ENCODE measurements at places on chromosomes 7 and 10.

DNA sequence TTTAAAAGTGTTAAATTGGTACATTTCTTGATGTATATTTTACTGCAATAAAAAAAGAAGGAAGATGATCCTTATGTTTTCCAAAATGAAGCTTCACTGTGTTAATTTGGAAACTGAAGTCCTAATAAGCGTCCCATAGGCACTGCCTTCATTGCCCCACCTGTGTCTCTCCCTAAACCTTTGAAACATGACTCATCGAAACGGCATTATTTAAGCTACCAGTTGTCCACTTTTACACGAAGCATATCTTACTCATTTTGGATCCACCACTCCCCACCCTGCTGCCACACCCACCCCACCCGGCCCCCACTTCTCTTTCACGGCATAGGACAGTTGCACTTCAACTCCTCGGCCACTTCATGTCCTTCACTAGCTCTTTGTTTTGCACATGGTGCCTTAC lies 85.5 kb downstream of the KIAA1549 start:
- DNase-seq = no peak

DNA sequence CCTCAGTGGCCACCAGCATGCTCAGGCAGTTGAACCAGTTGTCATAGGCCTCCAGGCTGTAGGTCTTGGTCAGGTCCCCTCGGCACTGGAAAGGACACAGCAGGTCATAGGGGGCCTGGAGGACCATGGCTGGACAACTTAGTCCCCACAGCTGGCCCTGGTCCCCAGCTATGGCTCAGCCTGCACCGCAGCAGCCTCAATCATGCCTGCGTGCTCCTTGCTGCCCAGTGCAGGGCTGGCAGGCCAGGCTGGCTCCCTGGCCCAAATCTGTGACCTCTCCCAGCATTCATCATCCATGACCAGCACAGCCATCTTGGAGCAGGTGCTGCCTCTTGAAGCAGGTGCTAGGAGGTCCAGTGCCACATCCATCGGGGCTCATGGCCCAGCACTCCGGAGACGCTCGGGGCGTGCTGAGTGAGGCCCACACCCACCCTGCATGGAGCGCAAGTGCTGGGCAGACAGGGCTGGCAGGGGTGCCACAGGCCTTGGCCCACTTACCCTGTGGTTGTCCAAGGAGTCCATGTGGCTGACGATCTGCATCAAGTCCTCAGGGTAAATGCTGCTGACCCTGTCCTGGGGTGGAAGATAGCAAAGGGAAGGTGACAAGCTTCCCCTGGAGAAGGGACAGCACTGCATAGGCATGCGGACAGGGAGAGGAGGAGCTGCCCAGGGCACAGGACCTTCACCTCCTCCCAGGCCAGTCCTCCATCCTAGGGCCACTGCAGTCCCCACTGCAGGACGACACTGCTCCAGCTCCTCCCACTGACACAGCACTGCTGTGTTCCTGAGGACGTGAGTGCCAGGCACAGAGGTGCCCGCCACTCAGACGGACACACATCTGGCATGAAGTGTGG lies 61.7 kb downstream of the CSGALNACT2 start:
- DNase-seq = peak; percentile 10

DNA sequence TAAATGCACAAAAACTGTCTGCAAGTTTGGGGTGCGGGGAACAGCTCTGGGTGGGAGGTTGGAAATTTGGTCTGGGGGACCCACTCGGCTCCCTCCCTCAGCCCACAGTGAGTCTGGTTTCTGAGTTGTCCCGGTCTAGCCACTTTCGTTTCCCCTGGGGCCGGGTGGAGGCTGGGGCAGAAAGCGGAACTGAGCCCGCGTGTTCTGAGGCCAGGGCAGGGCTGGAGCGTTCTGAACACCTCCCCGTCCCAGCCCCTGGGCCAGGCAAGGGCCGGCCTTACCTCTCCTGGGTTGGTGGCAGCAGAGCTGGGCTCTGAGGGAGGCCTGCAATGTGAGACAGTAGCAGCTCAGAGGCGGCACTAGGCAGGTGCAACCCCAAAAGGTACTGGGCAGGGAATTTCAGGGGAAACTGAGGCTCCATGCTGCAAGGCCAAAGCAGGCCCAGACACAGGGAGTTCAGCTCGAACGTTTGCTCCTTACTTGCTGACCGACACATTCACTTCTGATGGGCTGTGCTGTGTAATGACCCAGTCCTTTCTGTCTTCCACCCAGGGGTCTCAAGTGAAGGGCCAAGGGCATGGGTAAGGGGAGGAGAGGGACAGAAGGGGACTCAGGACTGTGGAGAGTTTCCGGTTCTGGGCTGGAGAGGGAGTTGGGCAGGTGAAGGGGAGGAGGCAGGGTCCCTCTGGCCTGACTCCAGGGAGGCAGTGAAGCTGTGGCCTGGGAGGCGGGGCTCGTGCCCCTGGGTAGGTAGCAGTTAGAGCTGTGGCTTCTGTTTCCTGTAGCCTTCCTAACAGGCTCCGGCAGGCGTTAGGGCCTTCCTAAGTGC lies 3.0 kb downstream of the IRF5 start:
- DNase-seq = peak; percentile 92

DNA sequence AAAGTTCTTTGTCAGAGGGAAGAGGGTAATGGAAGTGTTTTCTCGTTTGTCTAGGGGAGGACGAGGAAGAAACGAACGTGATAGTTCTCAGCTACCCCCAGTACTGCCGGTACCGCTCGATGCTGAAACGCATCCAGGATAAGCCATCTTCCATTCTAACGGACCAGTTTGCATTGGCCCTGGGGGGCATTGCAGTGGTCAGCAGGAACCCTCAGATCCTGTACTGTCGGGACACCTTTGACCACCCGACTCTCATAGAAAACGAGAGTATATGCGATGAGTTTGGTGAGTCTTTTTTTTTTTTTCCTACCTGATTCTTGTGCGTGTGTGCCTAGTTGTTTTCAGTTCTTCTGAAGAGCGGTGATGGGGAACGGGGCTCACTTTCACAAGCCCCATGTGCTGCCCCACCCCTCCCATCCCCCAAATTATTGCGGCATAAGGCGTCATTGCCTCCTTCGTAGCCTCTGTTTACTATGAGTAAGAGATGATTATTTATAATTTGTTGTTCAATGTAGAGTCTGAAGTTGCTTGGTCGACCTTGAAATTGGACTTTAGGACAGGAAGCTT lies 98.6 kb downstream of the ARID5B start:
- peak; percentile 49 for DNase-seq

DNA sequence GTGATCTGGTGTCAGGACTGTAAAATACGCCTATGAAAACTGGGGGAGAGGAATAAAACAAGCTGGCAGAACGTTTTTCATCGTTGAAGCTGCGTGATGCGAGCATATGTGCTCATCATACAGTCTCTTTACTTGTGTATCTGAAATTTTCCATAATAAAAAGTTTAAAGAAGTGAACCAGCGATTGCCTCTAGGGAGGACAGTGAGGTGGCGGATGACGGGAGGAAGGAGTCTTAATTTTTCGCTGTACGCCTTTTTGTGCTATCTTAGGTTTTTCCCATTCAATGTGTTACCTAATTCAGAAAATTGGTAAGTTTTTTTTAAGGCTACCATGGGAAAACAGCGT lies 891 bp upstream of the WAPL start:
- no peak for DNase-seq

DNA sequence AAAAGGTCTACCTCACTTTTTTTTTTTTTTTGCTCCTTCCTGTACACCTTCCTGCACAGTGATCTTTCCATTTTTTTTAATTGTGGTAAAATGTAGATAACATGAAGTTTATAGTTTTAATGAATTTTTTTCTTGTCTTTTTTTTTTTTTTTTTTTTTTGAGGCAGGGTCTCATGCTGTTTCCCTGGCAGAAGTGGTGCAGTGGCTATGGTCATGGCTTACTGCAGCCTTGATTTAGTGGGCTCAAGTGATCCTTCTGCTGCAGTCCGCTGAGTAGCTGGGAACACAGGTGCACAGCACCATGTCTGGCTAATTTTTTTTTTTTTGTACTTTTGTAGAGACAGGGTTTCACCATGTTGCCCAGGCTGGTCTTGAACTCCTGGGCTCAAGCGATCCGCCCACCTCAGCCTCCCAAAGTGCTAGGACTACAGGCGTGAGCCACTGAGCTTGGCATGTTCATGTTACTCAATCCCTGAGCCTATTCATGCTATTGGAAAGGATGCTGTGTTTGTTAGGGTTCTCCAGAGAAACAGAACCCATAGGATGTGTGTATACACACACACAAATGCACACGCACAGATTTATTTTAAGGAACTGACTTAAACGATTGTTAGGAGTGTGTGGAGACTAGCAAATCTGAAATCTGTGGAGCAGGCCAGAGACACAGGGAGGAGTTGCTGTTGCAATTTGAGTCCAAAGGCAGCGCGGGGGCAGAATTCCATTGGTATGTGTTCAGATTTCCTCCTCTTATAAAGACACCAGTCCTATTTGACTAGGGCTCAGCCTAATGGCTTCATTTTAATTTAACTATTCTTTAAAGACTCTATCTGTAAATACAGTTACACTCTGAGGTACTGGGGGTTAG lies 29.1 kb downstream of the GALNT11 start:
- no peak for DNase-seq

DNA sequence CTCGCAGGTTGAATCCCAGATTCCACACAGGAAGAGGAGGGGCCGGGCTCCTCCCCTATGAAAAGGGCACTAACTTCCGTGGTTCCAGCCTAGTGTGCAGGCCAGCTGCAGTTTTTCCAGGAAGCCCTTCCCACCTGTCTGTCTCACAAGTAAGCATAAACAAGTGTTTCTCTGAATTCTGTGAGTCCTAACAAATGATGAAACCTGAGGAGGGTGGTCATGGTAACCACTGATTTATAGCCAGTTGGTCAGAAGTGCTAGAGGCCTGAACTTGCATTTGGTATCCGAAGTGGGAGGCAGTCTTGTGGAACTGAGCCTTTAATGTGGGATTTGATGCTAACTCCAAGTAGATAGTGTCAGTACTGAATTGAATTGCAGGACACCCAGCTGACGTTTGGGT lies 54.7 kb upstream of the STEAP4 start:
- DNase-seq = no peak

DNA sequence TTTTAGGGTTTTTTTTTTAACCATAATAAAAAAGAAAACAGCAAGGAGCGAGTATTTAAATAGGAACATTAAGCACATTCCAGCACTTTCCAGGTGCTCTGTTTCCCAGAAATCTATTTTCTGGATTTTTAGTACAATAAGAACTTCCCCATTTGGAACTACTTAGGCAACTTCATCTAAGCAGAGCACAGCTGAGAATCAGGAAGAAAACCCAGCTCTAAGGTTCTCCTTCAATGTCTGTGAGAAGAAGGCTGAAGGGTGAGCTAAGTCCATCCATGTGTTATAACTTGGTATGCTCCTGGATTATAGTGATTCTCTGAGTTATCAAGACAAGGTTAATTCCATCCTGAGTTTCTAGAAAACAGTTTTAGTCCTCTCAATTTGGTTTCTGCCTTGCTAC lies 181.9 kb downstream of the CYP26A1 start:
- DNase-seq = no peak

DNA sequence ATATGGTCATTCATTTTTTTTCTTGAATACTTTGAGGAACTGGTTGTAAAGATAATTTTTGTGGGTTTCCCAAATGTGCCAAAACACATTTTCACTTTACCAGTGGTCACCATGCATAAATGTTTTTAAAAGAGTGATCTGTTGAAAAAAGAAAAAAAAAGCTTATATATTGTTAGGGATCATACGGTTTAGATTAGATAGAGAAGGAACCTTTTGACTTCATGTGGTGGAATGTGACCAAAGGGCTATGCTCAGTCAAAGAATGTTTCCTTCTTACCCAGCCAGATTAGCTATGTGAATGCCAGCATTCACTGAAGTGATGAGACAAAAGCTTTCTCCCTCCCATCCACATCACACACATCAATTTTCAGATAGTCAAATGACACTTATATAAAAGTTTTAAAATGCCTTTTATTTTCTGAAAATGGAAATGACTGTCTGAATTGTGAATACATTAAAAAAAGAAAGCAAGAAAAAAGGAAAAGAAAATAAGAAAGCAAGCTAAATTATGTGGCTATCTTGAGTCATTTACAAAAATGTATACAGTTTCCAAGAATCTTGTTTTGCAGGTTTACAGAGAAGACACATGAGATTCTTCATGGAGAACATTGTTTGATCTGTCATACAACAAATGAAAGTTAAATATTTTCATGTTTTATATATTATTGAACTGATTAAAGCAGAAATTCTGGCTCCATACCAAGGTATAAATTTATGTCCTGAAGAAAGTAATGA lies 8.6 kb upstream of the CPED1 start:
- no peak for DNase-seq

- DNase-seq = no peak
Measured at GRCh38 chr7:138595454-138595853, 105.7 kb downstream of the SVOPL start.

DNA sequence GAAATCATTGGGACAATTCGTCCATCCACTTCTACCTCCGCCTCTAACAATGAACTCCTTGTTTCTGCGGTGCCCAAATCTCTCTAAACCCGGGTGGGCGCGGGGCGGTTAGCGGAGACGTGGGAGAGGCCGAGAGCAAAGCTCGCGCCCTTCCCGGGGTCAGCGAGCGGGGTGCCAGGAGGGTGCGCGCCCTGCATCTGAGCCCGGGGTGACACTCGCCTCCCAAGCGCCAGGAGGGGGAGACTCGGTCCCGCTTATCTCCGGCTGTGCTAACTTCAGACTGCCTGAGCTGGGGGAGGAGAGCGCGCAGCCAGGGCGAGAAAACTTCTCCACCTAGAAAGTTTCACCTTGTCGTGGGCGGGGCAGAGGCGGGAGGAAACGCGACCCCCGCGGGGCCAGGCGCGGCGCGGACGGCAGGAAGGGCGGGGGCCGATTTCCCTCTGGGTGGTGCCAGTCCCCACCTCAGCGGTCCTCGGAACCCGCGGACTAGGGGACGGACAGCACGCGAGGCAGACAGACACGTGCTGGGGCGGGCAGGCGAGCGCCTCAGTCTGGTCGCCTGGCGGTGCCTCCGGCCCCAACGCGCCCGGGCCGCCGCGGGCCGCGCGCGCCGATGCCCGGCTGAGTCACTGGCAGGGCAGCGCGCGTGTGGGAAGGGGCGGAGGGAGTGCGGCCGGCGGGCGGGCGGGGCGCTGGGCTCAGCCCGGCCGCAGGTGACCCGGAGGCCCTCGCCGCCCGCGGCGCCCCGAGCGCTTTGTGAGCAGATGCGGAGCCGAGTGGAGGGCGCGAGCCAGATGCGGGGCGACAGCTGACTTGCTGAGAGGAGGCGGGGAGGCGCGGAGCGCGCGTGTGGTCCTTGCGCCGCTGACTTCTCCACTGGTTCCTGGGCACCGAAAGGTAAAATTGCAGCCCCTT lies at the start of gene MET:
Gene MET, plus strand, starts transcription at position 516 of the 915 bp plus-strand sequence. CDS start 26,889 bp downstream, outside the sequence.
- DNase-seq = peak; percentile 80

GRCh38 chr10:3500408-3500856 lies 284.6 kb downstream of the KLF6 start:
- DNase-seq = no peak

DNA sequence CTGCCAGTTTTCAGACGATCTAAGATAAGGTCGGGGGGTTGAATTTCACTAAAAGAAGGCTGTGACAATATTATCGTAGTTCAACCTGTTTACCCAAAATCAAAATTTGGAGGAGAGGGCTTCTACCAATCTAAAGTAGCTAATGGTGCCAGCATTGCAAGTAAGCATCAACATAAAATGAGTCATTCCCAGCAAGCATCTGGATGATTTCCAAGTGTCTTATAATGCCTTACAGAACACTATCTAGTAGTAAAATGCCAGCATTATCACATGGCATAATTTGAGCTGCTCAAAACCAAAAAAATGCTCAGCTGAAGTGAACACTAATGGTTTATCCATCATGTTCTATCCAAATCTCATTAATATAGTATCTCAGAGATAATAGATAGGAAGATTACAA lies 1193.9 kb downstream of the DNAJB9 start:
- DNase-seq = no peak
